Astrocyte of the hippocampus (primary cell): ENCODE measurements at places on chromosomes 12 and 14.

GRCh38 chr14:105059925-105060565 is 5.2 kb downstream of the GPR132 start:
- DNase-seq: no peak

GRCh38 chr14:24518851-24519250 is 10.8 kb upstream of the CMA1 start:
- DNase-seq: no peak

DNA sequence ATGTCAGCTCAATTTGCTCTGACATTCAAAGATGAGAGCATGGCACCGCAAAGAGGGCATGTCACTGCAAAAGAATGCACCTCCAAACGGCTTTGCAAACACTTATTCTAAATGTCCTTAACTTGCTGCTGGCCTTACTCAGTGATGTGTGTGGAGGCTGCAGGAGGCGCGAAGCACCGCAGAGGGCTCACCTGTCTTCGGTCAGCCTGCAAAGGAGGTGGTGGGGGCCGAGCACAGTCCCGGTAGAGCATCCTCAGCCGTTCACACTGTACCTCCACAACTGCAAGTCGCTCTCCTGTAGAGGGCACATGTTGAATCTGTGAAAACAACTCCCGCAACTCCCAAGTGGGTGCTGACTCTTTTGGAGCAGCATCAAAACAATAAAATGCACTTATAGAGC is 93.8 kb downstream of the TRAFD1 start:
- DNase-seq: no peak

DNA sequence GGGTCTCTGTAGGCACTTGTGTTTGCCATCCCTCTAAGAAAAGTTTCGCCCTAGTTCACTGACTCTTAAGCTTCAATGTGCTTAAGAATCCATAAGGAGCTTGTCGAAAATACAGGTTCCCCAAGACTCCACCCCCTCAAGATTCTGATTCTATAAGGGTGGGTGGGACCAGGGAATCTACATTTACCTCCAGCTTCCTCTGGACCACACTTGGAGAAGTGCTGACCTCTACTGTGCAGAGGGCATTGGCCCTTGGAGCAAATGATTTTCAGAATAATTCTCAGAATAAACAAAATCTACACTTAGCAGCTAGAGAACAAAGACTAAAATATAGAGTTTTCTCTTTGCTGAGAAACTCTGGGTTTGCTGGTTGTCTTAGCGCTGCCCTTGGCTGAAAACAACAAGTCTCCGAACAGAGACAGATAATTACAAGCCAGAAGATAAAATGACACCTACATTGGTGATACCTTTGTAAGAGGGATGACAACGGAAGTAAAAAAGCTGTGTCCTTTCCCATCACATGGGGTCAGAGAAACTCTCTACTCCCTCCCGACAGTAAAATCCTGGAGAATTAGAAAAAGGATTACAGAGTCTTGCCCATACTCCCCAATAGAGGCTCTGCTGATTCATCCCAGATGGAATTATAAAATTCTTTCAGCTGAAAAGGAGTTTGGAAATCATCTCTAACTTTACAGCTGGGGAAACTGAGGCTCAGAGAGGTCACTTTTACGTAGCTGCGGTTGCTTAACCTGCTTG is 4.8 kb downstream of the TGFB3 start:
- no peak for DNase-seq

- DNase-seq: no peak
Measured at GRCh38 chr12:113855998-113856397, 110.1 kb downstream of the RBM19 start.

DNA sequence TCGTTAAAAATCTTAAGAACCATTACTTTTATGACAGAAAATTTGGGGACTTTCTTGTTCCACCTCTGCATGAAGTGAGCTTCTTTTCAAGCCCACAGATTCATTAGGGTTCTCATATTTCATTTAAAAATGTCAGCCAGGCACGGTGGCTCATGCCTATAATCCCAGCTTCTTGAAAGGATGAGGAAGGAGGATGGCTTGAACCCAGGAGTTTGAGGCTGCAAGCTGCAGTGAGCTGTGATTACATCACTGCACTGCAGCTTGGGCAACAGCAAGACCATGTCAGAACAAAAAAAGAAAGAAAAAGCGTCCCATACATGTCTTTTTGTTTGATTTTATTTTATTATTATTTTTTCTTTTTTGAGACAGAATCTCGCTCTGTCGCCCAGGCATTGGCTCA is 43.4 kb upstream of the ATF1 start:
- no peak for DNase-seq

- no peak for DNase-seq
Measured at GRCh38 chr12:57145460-57146059, 1.9 kb downstream of the LRP1-AS start.

DNA sequence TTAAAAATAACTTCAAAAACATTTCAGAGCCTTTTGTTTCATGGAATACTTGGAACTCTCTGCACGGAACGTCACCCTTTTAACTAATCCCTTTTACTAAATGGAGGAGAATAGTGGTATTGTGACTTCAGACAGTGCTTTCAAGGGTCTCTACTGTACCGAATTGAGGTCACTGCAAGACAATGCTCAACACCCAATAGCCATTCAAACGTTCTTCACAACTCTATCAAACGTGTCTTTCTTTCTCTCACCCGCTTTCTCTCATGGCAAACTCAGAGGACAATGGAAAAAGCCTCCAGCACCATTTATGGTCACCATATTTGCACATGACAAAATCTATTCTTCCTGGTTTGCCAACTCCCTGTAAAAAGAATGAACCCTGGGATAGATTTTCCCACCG is 132.1 kb upstream of the SOX5 start:
- peak; percentile 9 for DNase-seq

DNA sequence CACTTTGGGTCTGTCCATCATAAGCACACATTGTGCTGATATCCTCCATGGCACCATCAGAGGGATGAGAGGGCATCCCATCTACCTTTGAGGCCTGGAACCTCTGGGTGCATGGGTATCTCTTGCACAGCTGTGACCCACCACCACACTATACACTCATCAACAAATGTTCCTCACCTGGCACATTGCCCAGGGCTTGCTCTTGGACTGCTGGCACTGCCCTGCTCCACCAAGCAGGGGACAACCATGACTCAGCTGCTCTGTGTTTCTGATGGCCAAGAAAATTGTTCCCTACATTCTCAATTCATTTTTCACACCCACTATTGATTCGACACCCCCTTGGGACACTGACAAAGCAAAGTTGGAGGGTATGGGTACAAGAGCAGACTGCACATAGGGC is 155.5 kb downstream of the PTPRO start:
- DNase-seq: no peak

DNA sequence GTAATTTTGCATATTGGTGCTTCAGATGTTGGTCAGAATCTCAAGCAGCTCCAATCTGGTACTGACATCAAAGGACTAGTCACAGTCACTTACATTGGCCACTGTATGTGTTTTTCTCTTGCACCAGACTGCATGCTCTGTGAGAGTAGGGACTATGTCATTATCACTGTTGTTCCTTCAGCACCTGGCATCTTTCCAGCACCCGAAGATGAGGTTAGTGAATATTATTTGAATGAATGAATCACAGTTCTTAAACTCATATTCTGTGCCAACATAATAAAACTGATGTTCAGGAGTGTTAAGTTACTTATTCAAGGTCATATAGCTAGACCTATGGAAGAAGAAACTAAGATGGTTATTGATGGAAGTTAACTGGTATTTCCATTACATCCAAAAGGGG is 204.5 kb upstream of the TBX3 start:
- no peak for DNase-seq

DNA sequence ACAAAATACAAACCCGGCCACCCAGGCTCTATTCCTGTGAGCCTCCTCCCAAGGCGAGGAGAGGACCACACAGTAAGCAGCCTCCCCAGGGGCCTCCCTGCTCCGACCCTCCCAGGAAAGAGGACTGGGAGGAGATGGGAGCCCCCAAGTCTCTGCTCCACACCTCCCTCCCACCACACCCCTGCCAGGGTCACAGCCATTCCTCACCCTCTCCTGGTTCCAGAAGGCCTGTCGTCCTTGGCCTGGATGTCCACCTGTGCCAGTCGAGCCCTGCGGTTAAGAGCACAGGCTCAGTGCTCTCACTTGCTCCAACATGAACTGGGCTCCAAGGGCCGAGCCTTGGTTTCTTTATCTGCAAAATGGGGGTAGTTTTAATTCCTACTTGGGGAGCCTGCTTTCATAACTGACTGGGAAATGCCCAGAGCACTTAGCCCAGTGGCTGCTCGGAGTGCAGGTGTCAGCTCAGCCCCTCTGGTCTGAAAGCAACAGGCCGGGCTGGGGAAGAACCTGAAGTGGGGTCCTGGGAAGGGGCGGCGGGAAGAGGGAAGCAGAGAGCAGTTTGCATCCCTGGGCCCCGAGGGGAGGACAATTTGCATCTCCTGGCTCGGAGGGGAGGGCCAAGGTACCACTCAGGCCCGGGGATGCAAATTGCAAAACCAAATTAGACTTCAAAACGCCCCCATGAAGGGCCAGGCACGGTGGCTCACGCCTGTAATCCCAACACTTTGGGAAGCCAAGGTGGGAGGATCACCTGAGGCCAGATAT is 23.6 kb downstream of the TCHP start:
- DNase-seq: no peak

GRCh38 chr12:70920251-70920851 is at the start of gene PTPRR:
PTPRR (minus strand) TSS chr12:70920738; CDS start chr12:70920390, 348 bp downstream.
- peak; percentile 2 for DNase-seq
